Kidney (tissue), 22 donors: ENCODE measurements at places on chromosomes 5 and 9. TPM values are rescaled to one million over a fixed set of nuclear protein-coding genes. Genes with fewer than 3 reads are reported as not detected.

CCNG1 gene
- total RNA-seq: 132 TPM

STK10 gene
- 42.8 TPM for total RNA-seq

AK3 gene
- 70.9 TPM for total RNA-seq

PCDHB1 gene
- 0.50 TPM for total RNA-seq

MAML1 gene
- 26.8 TPM for total RNA-seq

GDA gene
- 31.4 TPM for total RNA-seq

ZNG1E gene
- 45.8 TPM for total RNA-seq

SOHLH1 gene
- not detected for total RNA-seq

SLC27A6 gene
- not detected for total RNA-seq

ZNG1C gene
- total RNA-seq: 30.4 TPM

FGFR4 gene
- 72.6 TPM for total RNA-seq

BNIP1 gene
- 10.2 TPM for total RNA-seq

CDH18 gene
- total RNA-seq: not detected

ARL14EPL gene
- total RNA-seq: not detected

ST8SIA4 gene
- 11.6 TPM for total RNA-seq

LCN12 gene
- 42.9 TPM for total RNA-seq

MYORG gene
- 8.1 TPM for total RNA-seq

GPBP1 gene
- 80.9 TPM for total RNA-seq

RANBP3L gene
- 7.1 TPM for total RNA-seq

MYMK gene
- total RNA-seq: not detected

PIP5K1B gene
- total RNA-seq: 10.1 TPM

HAVCR1 gene
- 114 TPM for total RNA-seq

G3BP1 gene
- 165 TPM for total RNA-seq

SLC34A3 gene
- 0.13 TPM for total RNA-seq

LCN1 gene
- total RNA-seq: not detected

GLDC gene
- total RNA-seq: 60.1 TPM
